ENCODE measurements at places on chromosomes 5 and 9. TPM values are rescaled to one million over a fixed set of nuclear protein-coding genes. Genes with fewer than 3 reads are reported as not detected.

GRCh38 chr5:168269937-168270330, 21.5 kb upstream of the WWC1 start:
- DNase-seq = no peak

DNA sequence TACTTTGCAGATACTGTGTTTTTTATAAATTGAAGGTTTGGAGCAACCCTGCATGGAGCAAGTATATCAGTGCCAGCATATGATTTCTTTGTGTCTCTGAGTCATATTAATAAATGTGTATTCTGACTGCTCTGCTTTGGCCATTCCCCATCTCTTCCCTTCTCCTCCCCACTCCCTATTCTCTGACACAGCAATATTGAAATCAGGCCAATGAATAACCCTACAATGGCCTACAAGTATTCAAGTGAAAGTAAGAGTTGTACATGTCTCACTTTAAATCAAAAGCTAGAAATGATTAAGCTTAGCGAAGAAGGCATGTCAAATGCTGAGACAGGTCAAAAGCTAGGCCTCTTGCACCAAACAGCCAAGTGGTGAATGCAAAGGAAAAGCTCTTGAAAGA, 82.2 kb upstream of the TLX3 start:
- no peak for DNase-seq

DNA sequence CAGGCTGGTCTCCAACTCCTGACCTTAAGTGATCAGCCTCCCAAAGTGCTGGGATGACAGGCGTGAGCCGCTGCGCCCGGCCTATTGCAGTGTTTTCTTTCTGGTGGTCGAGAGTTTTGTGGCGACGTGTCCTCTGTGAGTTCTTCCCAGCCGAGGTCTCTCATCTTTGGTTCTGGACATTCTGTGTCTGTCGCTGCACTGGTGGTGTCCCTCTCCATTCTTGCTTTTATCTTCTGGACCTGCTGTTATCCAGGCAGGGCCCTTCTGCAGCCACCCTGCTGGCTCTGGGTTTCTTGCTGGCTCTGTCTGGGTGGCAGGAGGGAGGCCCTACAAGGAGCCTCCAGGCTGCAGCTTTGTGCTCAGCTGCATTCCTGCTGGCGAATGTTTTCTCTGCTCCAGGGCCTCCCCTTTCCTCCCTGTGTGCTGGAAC, 49.1 kb upstream of the EXOC3 start:
- DNase-seq = peak; percentile 64

DNA sequence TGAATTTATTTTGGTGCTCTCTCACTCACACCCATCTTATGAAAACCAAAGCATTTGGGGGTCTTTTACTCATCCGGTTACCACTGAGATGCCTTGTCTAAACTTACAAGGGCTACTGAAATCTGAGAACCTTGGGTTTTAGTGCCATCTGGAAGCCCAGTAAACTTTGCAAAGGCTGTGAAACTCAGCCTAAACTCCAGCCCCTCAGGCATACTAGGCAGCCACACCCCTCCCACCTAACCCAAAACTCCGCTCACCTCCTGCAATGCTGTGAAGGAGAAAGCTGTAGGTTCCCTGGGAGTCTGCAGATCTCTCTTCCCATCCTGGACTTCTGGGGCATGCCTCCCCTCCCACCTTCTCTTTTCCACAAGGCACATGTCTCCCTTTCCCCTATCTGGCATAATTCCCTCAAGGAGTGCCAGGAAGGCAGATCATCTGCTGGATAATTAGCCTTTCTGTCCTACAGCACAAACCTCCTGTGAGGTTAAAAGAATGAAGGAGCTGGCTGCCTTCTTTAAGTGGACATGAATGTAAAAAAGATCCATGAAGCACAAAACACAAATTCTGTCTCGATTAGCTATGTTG, 71.5 kb upstream of the ANXA1 start:
- no peak for DNase-seq

The GFPT2 gene
- total RNA-seq = 49.1 TPM

- DNase-seq = peak; percentile 90
Observed at GRCh38 chr5:10555277-10555684, 8.6 kb upstream of the ANKRD33B start.

The TICAM2 gene
- total RNA-seq = 1.9 TPM

- peak; percentile 84 for DNase-seq
Observed at GRCh38 chr5:107893642-107894041, 222.9 kb upstream of the EFNA5 start.

The KIF3A gene
- total RNA-seq = 6.8 TPM

DNA sequence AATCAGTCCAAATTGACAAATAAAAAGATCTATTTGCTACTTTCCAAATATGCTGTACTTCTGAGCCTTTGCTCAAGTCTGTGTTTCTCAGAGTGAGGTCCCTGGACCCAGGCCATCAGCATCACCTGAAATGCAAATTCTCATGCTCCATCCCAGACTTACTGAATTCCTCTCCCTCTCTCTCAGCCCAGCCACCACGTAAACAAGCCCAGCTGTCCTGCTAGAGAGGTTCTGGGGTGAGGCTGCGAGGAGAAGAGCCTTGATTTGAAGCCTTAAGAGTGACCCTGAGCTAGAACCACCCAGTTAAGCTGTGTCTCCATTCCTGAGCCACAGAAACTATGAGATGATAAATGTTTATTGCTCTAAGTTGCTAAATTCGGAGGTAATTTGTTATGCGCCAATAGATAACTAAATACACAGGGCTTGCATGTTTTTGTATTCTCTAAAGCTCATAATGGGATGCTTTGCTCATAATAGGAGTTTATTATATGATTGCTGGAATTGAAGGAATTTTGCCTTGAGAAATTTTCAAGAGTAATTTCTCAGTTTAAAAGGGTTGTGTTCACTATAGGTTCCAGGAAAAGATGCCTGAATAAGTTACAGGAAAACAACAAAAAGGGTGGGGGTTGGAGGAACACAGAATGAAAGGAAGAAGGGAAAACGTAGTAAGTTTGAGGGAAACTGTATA, 98.9 kb upstream of the SPATA31D4 start:
- DNase-seq = no peak

Measured in GM23248 (cell line).